SHP77 treated with DMSO at 0.1 percent for 48 hours (cell line): ENCODE measurements at places on chromosomes 11 and 22.

GRCh38 chr11:69841859-69842698 is 22.9 kb upstream of the FGF3 start:
- DNase-seq: no peak

- no peak for DNase-seq
Observed at GRCh38 chr22:27298742-27299141, 502.8 kb downstream of the MN1 start.

GRCh38 chr11:2420502-2421225 is 20.1 kb downstream of the TSSC4 start:
- DNase-seq: peak; percentile 5

GRCh38 chr11:995044-995751 is 41.3 kb downstream of the MUC6 start:
- DNase-seq: no peak

DNA sequence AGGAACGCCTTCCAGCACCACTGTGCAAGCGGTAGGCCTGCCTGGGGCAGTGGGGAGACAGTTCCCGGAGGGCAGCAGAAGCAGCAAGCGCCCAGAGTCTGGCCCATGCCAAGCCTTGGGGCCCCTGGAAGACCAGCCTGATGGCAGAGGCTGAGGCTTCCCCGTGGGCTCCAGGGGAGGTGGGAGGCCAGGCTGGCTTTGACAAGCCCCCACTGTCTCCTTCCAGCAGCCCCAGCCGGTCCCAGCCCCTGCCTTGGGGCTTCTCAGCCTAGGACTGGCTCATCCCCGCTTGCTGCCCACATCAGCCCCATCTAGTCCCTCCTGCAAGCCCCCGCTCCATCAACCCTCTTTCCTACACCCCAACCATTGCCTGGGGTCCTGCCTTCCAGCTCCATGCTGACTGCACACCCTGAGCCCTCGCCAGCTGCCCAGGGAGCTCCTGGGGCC is 46.7 kb downstream of the IGF2 start:
- DNase-seq: no peak

DNA sequence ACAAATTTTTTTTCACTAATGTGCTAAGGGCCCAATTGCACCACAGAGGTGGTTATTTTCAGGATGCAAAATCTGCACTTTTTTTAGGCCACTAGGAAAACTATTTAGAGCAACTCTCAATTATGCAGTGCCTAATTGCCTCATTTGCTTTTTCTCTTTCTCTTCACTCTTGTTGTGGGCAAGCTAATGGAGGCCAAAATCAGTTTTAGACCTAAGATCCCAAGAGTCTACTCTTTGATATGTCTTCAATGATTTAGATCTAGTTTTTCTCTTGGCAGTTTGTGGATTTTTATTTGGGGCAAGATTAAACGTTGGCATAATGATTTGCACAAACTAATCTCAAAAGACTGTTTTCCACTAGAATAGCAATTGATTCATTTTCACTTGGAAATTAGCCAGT is 1996.9 kb downstream of the LRRC4C start:
- no peak for DNase-seq

GRCh38 chr11:2513441-2513840 is 68.6 kb downstream of the KCNQ1 start:
- no peak for DNase-seq

GRCh38 chr11:67032830-67033551 is 10.1 kb downstream of the SYT12 start:
- no peak for DNase-seq

- DNase-seq: peak; percentile 0
Observed at GRCh38 chr11:1832211-1832919, 2.4 kb upstream of the SYT8 start.

DNA sequence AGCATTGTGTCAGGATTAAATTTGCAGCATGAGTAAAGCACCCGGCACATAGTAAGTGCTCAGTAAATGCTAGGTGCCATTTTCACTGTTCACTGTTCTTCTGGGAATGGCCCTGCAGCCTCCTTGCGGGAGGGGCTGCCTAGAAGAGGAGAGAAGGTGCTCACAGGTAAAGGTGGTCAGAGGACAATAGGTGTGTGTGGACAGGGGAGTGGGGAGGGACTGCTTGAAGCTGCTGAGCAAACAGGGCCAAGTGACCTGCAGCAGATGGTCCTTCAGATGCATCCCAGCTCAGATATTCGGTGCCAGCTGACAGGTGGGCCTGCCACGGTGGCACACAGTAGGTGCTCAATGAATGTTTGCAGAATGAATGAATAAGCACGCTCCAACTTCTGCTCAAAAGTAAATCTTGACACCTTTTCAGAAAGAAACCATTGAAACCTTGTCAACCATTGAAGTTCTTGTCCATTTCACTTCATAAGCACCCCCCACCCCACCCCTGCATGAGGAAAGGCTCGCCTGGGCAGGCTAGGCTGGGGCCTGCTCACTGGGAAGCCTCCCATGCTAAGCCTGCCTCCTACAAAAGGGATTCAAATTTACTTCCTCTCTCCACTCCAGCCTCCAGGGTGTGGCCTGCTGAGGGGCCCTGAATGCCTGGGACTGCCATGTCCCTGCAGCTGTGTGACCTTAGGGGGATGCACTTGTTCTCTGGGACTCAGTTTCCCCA is 1.6 kb downstream of the KIAA0930 start:
- DNase-seq: no peak

DNA sequence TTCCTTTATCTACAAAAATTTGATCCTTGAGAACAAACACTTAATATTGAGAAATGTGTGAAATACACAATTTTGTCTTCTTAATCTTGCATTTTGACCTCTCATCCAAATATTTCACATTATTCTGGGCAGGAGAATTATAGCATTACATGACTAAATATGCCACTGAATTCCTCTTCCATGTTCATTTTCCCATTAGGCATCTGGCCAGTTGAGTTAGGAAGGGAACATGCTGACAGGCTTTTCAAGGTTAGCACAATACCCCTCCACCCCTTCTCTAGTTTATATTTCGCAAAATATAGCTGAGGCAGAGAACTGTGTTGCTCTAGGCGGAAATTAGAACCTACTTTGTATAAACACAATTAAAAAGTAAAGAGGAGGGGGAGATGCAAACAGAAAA is 271.7 kb upstream of the ZC3H12C start:
- no peak for DNase-seq

GRCh38 chr22:49201046-49201970 is 626.4 kb downstream of the BRD1 start:
- no peak for DNase-seq

GRCh38 chr11:73271936-73272679 is at the start of gene P2RY6:
TSS of gene P2RY6 (plus strand) at chr11:73272338. CDS start at chr11:73296519, 24,181 bp downstream.
- DNase-seq: peak; percentile 97

- DNase-seq: no peak
Observed at GRCh38 chr11:47445840-47446239, 3.1 kb downstream of the RAPSN start.

DNA sequence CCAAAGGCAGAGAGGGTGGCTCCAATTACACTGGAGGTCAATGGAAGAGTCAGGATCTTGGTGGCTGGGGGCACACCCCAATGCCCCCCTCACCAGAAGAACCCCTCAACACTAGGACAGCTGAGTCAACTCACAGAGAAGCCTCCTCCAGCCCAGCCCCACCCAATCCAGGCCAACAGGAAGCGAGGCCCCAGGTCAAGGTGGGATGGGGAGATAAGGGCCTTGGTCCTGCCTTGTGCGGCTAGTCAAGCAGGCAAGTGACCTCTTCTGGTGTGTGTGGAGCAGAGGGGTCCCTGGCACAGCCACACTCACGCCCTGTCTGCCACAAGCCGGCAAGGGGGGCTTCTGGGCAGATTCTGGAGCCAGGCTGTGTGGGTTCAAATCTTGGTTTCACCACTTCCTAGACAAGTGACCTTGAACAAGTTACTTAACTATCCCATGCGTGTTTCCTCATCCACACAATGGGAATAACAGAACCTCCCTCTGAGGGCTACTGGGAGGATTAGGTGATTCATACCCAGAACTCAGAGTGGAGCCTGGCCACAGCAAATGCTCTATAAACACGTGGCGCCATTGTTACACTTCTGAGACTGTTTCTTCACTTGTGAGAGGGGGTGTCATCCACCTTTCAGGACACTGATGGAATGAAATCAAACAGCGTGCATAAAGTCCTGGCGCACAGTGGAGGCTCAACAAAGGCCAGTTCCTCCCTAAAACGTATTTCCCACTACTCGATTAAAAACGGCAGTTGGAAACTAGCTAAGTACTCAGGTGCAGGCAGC is 3.2 kb downstream of the TTLL12 start:
- no peak for DNase-seq

DNA sequence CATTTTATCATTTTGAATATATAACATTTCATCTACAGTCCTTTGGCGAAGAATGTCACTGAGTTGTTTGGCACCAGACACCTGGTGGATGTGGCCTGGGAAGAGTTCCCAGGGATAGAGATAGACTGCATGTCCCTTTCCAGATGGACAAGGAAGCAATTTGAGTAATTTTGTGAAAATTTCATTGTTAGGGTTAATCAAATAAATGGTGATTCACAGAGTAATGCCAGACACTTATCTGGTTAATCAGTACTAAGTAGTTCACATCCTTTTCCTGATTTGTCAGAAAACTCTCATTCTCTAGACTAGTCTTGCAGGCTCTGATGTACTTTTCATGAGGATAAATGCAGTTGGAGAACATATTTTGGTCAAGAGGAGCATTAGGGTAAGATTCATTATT is 41.6 kb downstream of the NAALAD2 start:
- no peak for DNase-seq

- DNase-seq: no peak
Observed at GRCh38 chr11:1064167-1064566, 10.5 kb upstream of the MUC2 start.

DNA sequence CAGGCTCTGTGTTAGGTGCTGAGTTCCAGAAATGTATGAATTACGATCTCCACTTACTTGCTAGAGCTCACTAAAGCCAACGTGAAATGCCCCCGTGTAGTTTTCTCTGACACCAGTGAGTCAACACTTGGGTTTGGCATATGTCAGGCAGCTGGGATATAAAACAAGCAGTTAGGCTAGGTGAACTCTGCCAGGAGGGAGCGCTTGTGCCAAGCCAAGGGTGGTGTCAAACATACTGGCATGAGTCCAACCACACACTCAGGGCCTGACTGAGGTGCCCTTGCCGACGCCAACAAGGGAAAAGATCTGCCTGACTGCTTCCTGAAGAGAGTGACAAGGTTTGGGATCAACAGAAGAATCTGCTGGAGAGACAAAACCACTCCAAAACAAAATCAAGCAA is 167.8 kb upstream of the NARS2 start:
- DNase-seq: peak; percentile 74

DNA sequence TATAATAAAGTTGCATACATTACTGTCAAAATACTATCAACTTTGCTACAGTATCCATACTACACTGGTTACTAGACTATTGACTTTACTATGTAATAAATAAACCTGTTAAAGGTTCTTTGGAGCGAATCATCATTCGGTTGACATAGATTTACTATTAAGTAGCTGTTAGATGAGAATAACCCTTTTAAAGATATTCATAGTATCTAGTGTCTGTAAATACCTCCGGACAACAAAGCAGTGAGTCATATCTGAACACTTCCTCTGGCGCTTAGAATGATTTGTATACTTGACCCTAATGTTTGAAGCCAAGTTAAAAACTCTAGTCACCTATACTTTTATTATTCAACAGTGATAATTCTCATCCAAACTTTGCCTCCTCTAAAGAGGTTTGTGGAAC is 84.7 kb downstream of the MSANTD4 start:
- no peak for DNase-seq

- no peak for DNase-seq
Observed at GRCh38 chr11:3046190-3046589, 11.0 kb downstream of the CARS1 start.

- DNase-seq: no peak
Observed at GRCh38 chr11:27394781-27395228, 31.8 kb upstream of the CCDC34 start.

DNA sequence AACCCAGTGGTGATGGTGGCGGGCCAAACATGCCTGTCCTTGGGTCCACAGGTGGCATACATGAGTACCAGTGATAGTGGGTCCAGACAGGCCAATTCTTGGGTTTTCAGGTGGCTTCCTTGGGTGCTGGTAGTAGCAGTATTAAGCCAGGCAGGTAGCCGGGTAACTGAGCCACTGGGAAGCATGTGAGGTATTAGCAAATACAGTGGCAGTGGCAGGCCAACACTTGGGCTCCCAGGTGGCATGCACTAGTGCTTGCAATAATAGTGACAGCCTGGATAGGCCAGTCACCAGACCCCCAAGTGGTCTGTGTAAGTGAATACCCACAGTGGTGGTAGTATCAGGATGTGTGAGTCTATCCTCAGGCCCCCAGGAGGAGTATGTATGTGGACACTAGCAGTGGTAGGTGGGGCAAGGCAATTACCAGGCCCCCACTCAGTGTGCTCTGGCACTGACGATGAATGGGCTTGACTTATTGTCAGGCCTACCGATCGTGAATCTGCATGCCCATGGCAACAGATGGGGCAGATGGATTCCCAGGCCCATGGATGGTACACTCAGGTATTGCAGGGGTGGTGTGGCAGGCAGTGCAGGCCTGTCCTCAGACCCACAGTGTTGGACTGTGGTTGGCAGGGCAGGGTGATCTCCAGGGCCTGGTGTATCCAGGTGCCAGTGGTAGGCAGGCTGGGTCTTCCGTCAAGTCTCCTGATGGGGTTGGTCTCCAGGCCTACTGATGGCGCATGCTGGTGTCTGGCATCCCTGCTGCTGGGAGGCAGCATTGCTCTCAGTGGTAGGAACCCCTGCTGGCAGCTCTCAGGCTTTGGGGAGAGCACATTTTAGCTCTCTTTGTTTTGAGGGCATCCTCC is 840.7 kb downstream of the FAM181B start:
- DNase-seq: no peak

- no peak for DNase-seq
Observed at GRCh38 chr22:49825944-49826602, 1.6 kb downstream of the BRD1 start.

GRCh38 chr11:21564095-21564494 is 628.8 kb upstream of the ANO5 start:
- no peak for DNase-seq

DNA sequence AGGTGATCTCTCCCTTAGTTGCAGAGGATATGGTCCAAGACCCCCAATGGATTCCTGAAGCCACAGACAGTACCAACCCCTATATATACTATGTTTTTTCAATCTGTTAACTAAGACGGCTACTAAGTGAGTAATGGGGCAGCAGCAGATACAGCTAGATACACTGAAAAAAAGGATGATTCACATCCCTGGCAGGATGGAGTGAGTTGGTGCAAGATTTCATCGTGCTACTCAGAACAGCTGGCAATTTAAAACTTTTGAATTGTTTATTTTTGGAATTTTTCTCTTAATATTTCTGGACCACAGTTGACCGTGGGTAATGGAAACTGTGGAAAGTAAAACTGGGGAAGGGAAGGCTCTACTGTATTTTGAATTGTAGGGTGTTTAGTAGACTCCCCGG is 17.0 kb upstream of the TMEM218 start:
- no peak for DNase-seq

- DNase-seq: no peak
Observed at GRCh38 chr22:41140365-41140957, 48.1 kb downstream of the EP300 start.
